ENCODE measurements at places on chromosomes 7 and 10.

DNA sequence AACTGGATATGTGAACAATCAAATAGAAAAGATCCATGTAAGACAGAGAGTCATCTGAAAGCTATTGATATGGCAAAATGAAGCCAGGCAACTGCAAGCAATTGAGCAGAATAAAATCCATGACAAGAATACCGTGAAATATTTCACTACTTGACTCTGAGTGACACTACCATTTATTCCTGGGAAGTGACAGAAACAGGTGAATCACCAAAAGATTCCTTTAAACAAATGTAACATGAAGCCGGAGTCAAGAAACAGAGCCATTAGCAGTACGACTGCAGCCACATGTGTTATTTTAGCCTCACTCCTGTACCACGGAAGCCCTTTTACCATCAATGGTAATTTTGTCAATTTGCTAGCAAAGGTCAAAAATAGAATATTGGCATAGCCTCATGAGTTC is 197.7 kb upstream of the POT1 start:
- H3K36me3 ChIP-seq: no peaks in the 10 kb centered on the region
- H3K4me3 ChIP-seq: no peak overlapping the region
- H3K27me3 ChIP-seq: no peaks in the 10 kb centered on the region
- no peaks in the 10 kb centered on the region for H3K4me1 ChIP-seq
- no peak for DNase-seq

GRCh38 chr10:1643161-1643907 is 94.0 kb downstream of the ADARB2 start:
- H3K27ac ChIP-seq: no peak overlapping the region
- no peaks in the 10 kb centered on the region for H3K27me3 ChIP-seq
- H3K4me1 ChIP-seq: no peaks in the 10 kb centered on the region
- DNase-seq: no peak
- H3K36me3 ChIP-seq: no peaks in the 10 kb centered on the region
- no peak overlapping the region for H3K4me3 ChIP-seq

GRCh38 chr10:58950618-58951017 is 225.8 kb upstream of the PHYHIPL start:
- no peak overlapping the region for H3K4me3 ChIP-seq
- H3K27me3 ChIP-seq: no peaks in the 10 kb centered on the region
- H3K4me1 ChIP-seq: no peaks in the 10 kb centered on the region
- no peak overlapping the region for H3K27ac ChIP-seq

DNA sequence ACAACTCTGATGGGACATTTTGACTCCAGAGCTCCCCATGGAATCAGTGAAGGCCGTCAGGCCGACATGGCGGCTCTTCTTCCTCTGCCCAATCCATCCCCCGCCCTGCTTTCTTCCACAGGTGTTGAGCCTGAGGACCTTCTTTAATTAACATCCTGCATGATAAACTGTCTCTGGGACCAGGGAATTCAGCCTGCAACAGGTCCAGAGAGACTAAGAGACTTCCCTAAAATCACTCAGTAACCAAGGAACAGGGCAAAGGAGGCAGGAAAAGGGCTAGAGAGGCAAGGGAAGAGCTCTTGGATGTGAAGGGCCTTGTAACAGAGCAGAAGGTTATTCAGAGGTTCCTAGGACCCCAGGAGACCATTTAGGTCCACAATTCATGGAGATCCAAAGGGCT is 6.0 kb upstream of the PDLIM1 start:
- no peak overlapping the region for H3K27ac ChIP-seq
- peaks cover 12% of the 10 kb centered on the region for H3K4me1 ChIP-seq
- peaks cover 2% of the 10 kb centered on the region for H3K27me3 ChIP-seq

DNA sequence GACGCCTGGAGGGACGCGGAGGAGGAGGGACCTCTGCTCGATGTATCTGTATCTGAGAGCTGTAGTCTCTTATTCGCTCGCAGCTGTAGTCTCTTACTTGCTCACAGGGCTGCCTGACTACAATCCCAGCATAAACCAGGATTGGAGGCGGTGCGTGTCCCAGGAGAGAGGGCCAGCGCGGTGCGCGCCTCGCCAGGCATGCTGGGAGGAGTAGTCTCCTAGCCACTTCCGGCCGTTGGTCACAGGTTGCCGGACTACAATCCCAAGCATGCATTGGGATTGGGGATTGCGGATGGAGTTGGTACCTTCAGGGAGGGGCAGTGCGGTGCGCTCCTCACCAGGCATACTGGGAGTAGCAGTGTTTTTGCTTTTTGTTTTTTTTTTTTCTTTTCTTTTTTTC is 421.7 kb upstream of the NUPR2 start:
- no peaks in the 10 kb centered on the region for H3K4me1 ChIP-seq
- H3K4me3 ChIP-seq: no peak overlapping the region
- H3K36me3 ChIP-seq: no peaks in the 10 kb centered on the region
- H3K27ac ChIP-seq: no peak overlapping the region
- H3K27me3 ChIP-seq: no peaks in the 10 kb centered on the region
- DNase-seq: no peak

GRCh38 chr7:55021053-55021452 is 2.2 kb downstream of the EGFR start:
- H3K4me3 ChIP-seq: no peak overlapping the region
- no peaks in the 10 kb centered on the region for H3K36me3 ChIP-seq
- peaks cover 30% of the 10 kb centered on the region for H3K27me3 ChIP-seq
- no peak for DNase-seq

- H3K4me3 ChIP-seq: no peak overlapping the region
- no peaks in the 10 kb centered on the region for H3K36me3 ChIP-seq
- no peaks in the 10 kb centered on the region for H3K27me3 ChIP-seq
- DNase-seq: no peak
These were observed 170.3 kb downstream of the TCERG1L start for GRCh38 chr10:131141207-131141606.

- no peak for DNase-seq
- peaks cover 36% of the 10 kb centered on the region for H3K4me1 ChIP-seq
- H3K4me3 ChIP-seq: no peak overlapping the region
- peak overlapping the region; percentile 18 for H3K27ac ChIP-seq
- no peaks in the 10 kb centered on the region for H3K36me3 ChIP-seq
These were observed 56.8 kb upstream of the LANCL2 start for GRCh38 chr7:55308186-55308929.

DNA sequence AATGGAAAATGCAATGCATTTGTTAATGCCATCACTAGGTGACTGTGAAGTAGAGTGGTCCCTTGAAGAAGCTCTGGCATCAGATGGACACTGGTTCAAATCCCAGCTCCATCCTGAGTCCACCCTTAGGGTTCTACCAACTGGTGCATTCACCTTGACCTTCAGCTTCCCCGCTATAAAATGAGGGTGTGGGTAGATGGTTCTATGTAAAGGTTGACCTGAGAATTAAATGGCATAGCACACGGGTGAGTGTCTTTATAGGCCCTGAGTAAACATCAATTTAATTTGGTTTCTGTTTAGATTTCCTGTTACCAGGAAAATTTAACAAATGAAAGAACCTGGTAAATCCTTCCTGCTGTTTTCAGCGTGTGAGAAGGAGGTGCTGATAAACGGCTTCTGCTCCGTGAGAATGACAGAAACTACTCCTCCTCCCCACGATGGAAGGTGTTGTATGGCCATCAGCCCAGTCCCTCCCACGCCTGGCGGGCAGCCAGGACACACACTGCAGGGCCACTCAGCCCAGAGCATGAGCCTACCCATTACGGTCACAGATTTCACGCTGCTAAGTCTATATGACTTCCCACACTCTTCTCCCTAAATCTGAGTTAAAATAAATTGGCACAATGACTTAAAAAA is 210.1 kb downstream of the TNS3 start:
- no peaks in the 10 kb centered on the region for H3K36me3 ChIP-seq
- H3K27me3 ChIP-seq: no peaks in the 10 kb centered on the region
- no peak for DNase-seq
- no peak overlapping the region for H3K27ac ChIP-seq

GRCh38 chr10:63264617-63265221 is 131.6 kb downstream of the NRBF2 start:
- no peak for DNase-seq
- H3K27me3 ChIP-seq: no peaks in the 10 kb centered on the region
- no peak overlapping the region for H3K27ac ChIP-seq
- H3K4me1 ChIP-seq: peaks cover 17% of the 10 kb centered on the region
- peak overlapping the region; percentile 83 for H3K4me3 ChIP-seq

DNA sequence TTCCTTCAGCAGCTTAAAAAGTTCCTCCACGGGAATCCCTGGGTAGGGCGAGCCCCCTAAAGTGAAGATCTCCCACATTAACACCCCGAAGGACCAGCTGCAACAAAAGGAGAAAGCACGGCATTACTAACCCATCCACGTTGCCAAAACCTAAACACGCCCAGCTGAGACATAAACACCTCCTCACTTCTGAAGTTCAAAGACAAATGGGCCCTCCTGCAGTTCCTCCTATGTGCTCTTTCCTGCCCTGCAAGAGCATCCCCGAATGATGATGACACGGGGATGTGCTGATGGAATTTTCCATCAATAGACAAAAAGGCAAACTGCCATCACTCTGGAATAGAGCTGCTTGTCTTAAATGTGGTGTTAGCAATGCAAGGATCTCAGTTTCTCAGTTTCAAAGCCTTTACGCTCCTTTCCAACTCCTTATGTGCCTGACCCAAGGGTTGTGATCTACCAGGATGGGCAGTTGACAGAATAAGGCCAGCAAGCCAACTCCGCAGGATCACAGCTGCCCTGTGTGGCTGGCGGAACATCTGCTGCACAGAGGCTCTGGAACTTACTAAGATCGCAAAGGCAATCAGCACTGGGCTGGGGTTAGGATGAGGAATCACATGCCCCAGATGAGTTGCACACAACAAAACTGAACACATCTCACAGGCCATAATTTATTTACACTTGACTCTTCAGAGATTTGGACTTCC is 112.7 kb downstream of the FGFR2 start:
- no peaks in the 10 kb centered on the region for H3K4me1 ChIP-seq
- no peaks in the 10 kb centered on the region for H3K36me3 ChIP-seq
- H3K27me3 ChIP-seq: no peaks in the 10 kb centered on the region
- no peak for DNase-seq
- H3K27ac ChIP-seq: no peak overlapping the region

DNA sequence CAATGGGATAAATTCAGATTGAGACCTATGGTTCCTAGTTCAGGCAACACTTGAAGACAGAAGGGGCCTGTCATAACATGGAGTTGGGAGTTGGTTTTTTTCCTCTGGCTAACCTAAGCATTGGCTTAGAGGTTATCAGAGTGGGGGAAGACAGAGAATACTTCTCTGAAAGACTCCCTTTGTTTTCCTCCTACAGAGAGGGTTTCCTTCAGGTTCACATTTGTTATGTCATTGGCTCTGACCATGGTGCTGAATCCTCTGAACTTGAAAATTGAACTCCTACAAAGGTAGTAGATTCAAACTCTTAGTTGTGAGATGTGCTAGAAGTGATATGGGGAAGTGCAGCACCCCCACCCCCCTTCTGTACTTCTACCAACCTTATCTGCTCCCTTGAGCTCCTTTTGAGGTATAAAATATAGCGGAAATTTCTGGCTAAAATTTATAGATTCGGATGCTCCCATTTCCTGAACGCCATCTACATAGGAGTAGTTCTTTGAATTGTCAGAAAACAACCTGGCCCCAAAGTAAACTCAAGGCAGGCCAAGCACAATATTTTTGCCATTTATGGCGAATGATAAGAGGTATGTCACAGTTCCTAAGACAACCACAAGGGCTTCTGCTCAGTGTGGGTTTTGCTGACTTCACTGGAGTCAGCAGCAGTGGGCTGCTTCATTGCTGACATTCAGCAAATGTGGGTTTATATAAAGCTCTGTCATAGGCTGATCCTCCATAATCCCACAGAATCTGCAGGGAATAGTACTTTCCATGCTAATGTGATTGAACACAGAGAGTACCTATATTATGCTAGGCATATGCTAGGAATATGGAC is 131.6 kb upstream of the KLF14 start:
- peaks cover 58% of the 10 kb centered on the region for H3K36me3 ChIP-seq
- H3K4me1 ChIP-seq: no peaks in the 10 kb centered on the region
- H3K4me3 ChIP-seq: no peak overlapping the region
- H3K27ac ChIP-seq: no peak overlapping the region

DNA sequence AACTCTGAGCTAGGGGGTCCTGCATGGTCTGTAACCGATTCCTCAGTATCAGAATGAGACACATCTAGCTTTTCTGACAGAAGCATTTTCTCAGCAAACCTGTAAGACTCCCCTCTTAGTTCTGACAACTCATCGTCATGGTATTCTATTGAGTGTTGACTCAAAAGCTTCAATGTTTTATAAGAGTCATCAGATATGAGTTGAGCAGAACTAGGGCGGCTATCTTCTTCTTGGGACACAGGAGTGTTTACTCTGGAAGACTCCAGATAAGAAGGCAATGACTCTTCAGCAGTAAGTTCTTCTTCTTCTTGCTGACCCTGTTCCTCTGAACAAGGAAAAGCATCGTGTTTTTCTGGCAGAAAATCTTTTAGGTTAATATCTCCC is 167.0 kb upstream of the CCDC6 start:
- no peaks in the 10 kb centered on the region for H3K4me1 ChIP-seq
- peaks cover 15% of the 10 kb centered on the region for H3K36me3 ChIP-seq

DNA sequence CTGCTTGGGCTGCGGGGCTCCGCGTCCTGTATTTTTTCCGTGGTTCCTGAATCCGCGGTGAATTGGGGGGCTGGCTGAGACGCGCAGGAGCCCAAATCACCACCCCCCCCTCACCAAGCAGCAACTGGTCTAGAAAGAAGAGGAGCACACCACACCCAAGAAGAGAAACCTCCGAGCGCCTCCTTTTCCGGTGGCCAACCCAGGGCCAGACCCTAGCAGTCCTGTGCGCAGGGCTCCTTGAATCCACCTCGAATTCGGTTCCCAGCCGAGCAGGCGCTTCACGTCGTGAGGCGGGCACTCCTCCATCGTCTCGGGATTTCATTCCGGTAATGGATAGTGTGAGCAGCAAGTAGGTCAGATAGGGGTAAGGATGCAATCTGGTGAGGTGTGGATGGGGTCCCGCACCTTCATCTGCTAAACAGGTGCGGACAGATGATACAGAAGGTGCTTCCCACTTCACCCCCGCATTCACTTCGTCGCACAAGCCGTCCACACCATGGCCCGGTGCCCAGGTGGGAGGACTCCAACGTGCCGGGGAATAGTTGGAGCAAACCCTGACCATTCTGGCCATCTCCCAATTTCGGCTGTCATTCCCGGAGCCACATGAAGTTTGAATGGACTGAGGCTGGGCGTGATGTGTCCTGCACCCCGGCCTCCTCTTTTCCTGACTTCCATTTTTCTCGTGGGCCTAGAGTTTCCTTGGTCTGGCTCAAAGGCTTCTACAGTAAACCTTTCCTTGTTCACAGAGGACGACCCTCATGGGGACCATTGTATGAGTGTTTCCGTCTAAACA is 19.8 kb upstream of the ZNF273 start:
- H3K27ac ChIP-seq: no peak overlapping the region
- H3K4me1 ChIP-seq: peaks cover 23% of the 10 kb centered on the region
- no peak overlapping the region for H3K4me3 ChIP-seq
- no peaks in the 10 kb centered on the region for H3K36me3 ChIP-seq
- H3K27me3 ChIP-seq: peaks cover 37% of the 10 kb centered on the region

GRCh38 chr7:102280521-102280920 is 6.1 kb upstream of the SH2B2 start:
- H3K36me3 ChIP-seq: no peaks in the 10 kb centered on the region
- no peak overlapping the region for H3K27ac ChIP-seq
- no peaks in the 10 kb centered on the region for H3K27me3 ChIP-seq

DNA sequence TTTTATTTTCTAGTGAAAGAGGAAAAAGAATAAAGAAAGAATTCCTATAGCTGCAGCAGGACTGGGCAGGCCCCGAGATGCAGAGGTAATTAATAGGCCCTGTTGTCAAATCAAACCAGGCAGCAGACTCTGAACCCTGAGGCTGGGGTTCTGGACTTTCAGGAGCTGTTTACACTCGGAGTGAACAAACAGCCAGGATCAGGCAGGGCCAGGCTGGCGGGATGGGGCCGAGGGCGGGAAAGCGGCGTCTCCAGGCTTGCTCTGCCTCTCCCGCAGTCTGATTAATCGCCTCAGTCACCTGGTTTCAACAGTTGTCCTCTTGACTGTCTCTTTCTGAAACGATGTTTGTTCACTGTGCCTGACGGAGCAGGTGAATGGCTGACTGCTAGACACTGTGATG is 675.4 kb upstream of the FOXK1 start:
- H3K4me1 ChIP-seq: no peaks in the 10 kb centered on the region
- H3K4me3 ChIP-seq: no peak overlapping the region
- no peaks in the 10 kb centered on the region for H3K36me3 ChIP-seq
- peaks cover 6% of the 10 kb centered on the region for H3K27me3 ChIP-seq
- no peak for DNase-seq
- no peak overlapping the region for H3K27ac ChIP-seq

All from CD4-positive, alpha-beta T cell (primary cell).